Hematopoietic multipotent progenitor cell (in vitro differentiated cells): ENCODE measurements at places on chromosomes 12 and 14.

DNA sequence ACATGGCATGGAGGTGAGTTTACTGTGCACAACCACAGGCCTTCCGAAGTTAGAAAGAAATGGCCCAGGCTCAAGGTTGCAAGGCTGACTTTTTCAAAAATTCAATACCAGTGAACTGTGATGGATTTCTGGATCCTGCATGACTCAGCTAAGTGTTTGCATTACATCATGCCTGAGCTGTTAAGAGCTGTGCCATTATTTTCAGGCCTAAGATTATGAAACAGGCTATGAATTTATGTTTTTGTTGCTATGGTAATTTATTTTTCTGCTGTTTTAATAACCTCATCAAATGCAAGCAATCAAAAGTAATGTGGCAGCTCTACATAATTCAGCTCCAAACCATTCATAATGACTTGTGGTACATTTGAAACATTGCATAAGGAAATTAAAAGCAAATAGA lies 457.7 kb upstream of the TMEM132C start:
- peak; percentile 27 for DNase-seq

DNA sequence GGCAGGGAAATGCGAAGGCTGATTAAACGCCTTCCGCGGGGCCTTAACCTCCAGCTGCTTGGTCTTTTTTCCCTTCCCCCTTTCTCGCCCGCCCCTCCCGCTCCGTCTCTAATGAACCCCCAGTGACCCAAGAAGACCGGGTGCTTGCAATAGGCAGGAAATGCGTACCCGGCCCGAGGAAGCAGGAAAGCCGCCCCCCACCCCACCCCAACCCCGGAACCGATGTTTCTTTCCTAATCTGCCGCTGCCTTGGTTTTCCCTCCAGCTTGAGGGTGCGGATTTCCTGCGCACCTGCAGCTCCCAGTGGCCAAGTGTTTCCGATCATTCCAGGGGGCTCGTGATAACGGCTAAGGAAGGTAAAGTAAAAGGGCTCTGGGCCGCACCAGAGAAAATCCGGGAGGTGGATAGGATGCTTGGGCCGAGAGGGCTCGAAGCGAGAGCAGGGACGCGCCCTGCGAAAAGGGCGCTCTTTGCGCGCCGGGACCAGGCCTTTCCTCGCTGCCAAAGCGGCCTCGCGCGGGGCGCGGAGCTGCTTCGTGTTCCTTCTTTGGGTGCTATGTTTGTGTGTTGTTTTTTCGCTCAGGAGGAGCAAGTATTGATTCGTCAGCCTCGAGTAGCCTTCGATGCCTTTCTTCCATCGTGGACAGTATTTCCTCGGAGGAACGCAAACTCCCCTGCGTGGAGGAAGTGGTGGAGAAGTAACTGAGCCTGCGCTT lies 983 bp downstream of the MYF6 start:
- no peak for DNase-seq

DNA sequence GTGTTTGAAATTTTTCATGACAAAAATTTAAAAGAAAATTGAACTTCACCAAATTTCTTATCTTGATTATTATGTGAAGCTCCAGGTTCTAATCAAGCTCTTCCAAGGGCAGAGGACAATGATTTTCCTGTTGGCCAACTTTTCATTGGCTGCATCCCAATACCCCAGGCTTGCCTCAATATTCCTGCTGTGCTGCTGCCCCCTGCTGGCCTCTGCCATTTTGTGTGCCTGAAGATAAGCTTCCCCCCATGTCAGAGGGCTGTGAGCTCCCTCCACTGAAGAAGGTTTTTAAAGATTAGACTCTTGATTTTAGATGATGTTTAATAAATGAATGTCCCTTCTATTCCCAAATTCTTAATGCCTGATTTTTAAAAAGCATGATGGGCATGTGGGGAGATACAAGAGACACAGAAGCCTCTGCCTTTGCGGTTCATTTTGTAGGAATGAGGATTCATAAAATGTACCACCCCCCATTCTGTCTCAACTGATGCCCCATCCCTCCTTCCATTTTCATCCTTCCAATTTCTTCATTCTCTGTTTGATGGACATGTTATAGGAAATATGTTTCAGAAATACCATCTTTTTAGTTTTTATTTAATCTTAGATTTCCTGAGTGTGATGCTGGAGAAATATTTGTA lies 76.7 kb upstream of the RGS6 start:
- peak; percentile 63 for DNase-seq

DNA sequence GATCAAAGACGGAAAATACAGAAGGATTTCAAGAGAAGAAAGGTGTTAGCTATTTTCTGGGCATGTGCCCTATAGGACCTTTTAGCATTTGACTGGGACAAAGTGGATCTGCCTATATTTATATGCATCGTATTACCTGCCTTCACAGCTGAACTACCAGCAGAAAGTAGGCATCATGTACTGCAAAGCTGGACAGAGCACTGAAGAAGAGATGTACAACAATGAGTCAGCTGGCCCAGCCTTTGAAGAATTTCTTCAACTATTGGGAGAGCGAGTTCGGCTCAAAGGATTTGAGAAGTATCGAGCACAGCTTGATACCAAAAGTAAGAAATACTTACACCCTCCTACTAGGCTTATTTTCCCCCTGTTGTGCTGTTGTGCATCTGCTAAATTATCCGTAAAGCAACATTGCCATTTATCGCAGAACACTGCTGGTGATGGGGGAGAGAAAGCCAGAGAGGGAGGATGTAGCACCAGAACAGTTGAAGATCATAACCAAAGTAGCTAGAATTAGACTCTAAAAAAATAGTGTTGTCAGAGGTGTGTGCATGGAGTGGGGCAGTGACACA lies 282.0 kb upstream of the RGS6 start:
- no peak for DNase-seq
